Caudate nucleus (tissue), 63 donors: ENCODE measurements at places on chromosomes 7 and 10.

- no peak for DNase-seq
Observed at GRCh38 chr7:22286436-22286835, 70.5 kb downstream of the RAPGEF5 start.

GRCh38 chr10:121154310-121154709 lies 303.1 kb downstream of the WDR11 start:
- no peak for DNase-seq

- no peak for DNase-seq
Observed at GRCh38 chr10:124676416-124677062, 67.6 kb downstream of the FAM53B start.

- no peak for DNase-seq
Observed at GRCh38 chr7:91927912-91928311, 12.8 kb upstream of the AKAP9 start.
